ENCODE measurements at places on chromosomes 11 and 22. TPM values are rescaled to one million over a fixed set of nuclear protein-coding genes. Genes with fewer than 3 reads are reported as not detected.

The APOL5 gene
- polyA plus RNA-seq = 0.04 TPM

The KCNJ11 gene
- polyA plus RNA-seq = 66.5 TPM

The DNAL4 gene
- polyA plus RNA-seq = 13.9 TPM

The PAMR1 gene
- 0.72 TPM for polyA plus RNA-seq

The CYTH4 gene
- polyA plus RNA-seq = 0.76 TPM

The IFITM1 gene
- 69.7 TPM for polyA plus RNA-seq

The SCGB1C1 gene
- polyA plus RNA-seq = not detected

The KCNC1 gene
- polyA plus RNA-seq = 0.05 TPM

The SGSM1 gene
- 0.03 TPM for polyA plus RNA-seq

The MN1 gene
- 17.6 TPM for polyA plus RNA-seq

The SCN2B gene
- polyA plus RNA-seq = 0.23 TPM

The GP1BB gene
- polyA plus RNA-seq = 0.63 TPM

The CCDC81 gene
- 0.35 TPM for polyA plus RNA-seq

The OR52I2 gene
- polyA plus RNA-seq = not detected

The APOC3 gene
- 0.26 TPM for polyA plus RNA-seq

The XBP1 gene
- polyA plus RNA-seq = 110 TPM

The MEI1 gene
- polyA plus RNA-seq = 0.01 TPM

The ZNRF3 gene
- 2.4 TPM for polyA plus RNA-seq

The CASP5 gene
- not detected for polyA plus RNA-seq

The ELFN2 gene
- 0.05 TPM for polyA plus RNA-seq

The DTX4 gene
- polyA plus RNA-seq = 0.65 TPM

The TMEM191B gene
- polyA plus RNA-seq = not detected

The TRIM49 gene
- not detected for polyA plus RNA-seq

The POU2AF2 gene
- 1.5 TPM for polyA plus RNA-seq

The C11orf91 gene
- polyA plus RNA-seq = 0.14 TPM

The NXPE4 gene
- polyA plus RNA-seq = not detected

The ACRV1 gene
- polyA plus RNA-seq = not detected

The RAB39A gene
- not detected for polyA plus RNA-seq

The PANX3 gene
- not detected for polyA plus RNA-seq

The THRSP gene
- 7.2 TPM for polyA plus RNA-seq

The OAF gene
- 3.2 TPM for polyA plus RNA-seq

The MS4A6A gene
- 2.9 TPM for polyA plus RNA-seq

The TRIM51 gene
- not detected for polyA plus RNA-seq

The GRAP2 gene
- 0.25 TPM for polyA plus RNA-seq

The OR8A1 gene
- polyA plus RNA-seq = not detected

The CEP126 gene
- 0.21 TPM for polyA plus RNA-seq

The GSTT2 gene
- polyA plus RNA-seq = 0.12 TPM

The KRTAP5-7 gene
- polyA plus RNA-seq = 0.01 TPM

The FAM118B gene
- 13.3 TPM for polyA plus RNA-seq

The ZNF202 gene
- polyA plus RNA-seq = 11.9 TPM

The NFRKB gene
- polyA plus RNA-seq = 11.1 TPM

The MYO7A gene
- polyA plus RNA-seq = 0.62 TPM

The DNAJB7 gene
- polyA plus RNA-seq = 0.03 TPM

The BTBD18 gene
- not detected for polyA plus RNA-seq

The CCDC83 gene
- not detected for polyA plus RNA-seq

The FGF4 gene
- not detected for polyA plus RNA-seq
